Breast epithelium (tissue), 4 donors: ENCODE measurements at places on chromosomes 7 and 10. TPM values are rescaled to one million over a fixed set of nuclear protein-coding genes. Genes with fewer than 3 reads are reported as not detected.

C10orf71 gene
- total RNA-seq, result not detected

- H3K27me3 ChIP-seq, result no peaks in the 10 kb centered on the region
- no peak for DNase-seq
- peak overlapping the region; percentile 57 for H3K27ac ChIP-seq
Observed at GRCh38 chr10:22620140-22620857, 94.1 kb downstream of the PIP4K2A start.

DNA sequence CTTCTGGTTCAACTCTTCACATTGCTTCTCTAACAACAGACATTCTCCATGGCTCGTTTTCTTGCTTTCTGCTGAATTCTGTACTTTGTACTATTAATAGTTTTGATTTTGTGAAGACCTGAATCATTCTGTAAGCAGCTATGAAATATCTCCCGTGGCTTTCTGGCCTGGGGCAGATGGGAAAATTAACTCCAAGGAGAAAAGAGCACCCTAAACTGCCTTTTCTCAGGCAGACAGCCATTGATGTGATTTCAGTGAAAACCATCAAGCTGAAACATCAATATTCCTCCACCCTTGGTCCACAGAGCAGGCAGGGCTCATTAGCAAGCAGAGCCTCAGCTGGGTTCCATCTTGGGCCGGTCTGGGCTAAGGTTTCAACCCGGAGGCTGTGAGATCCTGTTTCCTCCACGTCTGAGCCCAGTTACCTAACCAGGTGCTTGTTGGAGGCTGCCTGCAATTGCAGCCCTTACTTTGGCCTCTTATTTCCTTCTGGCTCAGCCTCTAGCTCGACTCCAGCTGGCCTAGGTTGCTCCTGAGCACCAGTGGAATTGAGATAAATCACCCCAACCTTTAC, 21.1 kb upstream of the EZH2 start:
- no peaks in the 10 kb centered on the region for H3K27me3 ChIP-seq
- H3K4me1 ChIP-seq, result no peaks in the 10 kb centered on the region
- H3K27ac ChIP-seq, result no peak overlapping the region
- no peaks in the 10 kb centered on the region for H3K36me3 ChIP-seq
- H3K4me3 ChIP-seq, result no peak overlapping the region

GRCh38 chr10:85655411-85655810, 711.2 kb downstream of the GRID1 start:
- no peaks in the 10 kb centered on the region for H3K36me3 ChIP-seq
- no peak for DNase-seq
- H3K4me3 ChIP-seq, result no peak overlapping the region
- H3K4me1 ChIP-seq, result no peaks in the 10 kb centered on the region
- H3K27ac ChIP-seq, result no peak overlapping the region

DNA sequence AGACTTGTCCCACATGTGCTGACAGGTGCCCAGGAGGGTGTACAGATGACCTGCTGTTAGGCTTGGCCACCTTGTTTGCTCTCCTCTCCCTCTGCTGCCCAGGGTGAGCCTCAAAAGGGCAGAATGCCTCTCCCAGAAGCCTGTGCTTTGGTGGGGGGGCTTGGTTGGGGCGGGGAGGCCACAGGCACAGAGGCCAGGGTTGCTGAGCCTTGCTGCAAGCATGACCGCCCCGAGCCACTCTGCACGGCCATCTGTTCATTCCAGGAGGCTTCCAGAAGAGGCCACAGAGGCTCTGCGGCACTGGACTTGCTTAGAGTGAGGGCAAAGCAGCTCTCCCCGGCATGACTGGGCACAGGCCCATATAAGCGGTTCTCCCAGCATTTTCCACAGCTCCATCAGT, 190.8 kb downstream of the GLRX3 start:
- no peak overlapping the region for H3K4me3 ChIP-seq
- no peaks in the 10 kb centered on the region for H3K27me3 ChIP-seq
- no peaks in the 10 kb centered on the region for H3K36me3 ChIP-seq
- H3K27ac ChIP-seq, result no peak overlapping the region
- no peaks in the 10 kb centered on the region for H3K4me1 ChIP-seq
- DNase-seq, result no peak

GRCh38 chr10:44858988-44859387, 52.1 kb upstream of the TMEM72 start:
- no peaks in the 10 kb centered on the region for H3K36me3 ChIP-seq
- no peak overlapping the region for H3K27ac ChIP-seq
- DNase-seq, result no peak
- H3K27me3 ChIP-seq, result no peaks in the 10 kb centered on the region
- H3K4me3 ChIP-seq, result no peak overlapping the region
- no peaks in the 10 kb centered on the region for H3K4me1 ChIP-seq

DNA sequence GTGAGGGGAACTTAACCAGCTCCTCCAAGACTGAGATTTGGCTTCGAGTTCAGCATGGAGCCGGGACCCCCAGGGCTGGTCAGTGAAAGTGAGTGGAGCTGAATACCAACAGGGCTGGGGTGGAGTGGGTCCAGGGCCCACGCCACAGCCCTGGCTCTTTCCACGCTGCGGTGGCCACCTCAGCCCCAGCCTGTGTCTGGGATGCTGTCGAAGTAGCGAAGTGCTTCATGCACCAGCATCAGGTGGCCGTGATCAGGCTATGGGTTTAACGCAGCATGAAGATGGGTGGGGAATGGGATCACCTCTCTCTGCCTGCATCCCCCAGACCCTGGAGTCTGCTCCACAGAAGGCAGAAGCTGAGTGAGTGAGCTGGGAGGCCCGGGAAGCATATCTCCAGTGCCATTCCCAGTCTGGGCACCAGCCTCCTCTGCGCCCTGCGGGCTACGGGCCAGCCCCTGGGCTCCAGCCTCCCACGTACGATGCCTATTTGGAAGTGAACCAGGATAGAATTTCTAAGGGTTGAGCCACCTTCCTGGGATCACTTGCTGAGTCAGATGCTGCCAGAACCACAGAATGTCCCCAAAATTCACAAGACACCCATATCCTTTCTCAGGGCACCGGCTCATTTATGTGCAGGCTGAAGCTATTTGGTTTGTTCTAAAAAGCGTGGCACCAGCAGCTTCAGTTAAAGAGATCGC, 131.1 kb upstream of the CHST15 start:
- no peak for DNase-seq
- no peaks in the 10 kb centered on the region for H3K36me3 ChIP-seq
- H3K4me1 ChIP-seq, result no peaks in the 10 kb centered on the region
- no peak overlapping the region for H3K4me3 ChIP-seq
- H3K27me3 ChIP-seq, result no peaks in the 10 kb centered on the region

MMD2 gene
- not detected for total RNA-seq

ACTL6B gene
- not detected for total RNA-seq

DNA sequence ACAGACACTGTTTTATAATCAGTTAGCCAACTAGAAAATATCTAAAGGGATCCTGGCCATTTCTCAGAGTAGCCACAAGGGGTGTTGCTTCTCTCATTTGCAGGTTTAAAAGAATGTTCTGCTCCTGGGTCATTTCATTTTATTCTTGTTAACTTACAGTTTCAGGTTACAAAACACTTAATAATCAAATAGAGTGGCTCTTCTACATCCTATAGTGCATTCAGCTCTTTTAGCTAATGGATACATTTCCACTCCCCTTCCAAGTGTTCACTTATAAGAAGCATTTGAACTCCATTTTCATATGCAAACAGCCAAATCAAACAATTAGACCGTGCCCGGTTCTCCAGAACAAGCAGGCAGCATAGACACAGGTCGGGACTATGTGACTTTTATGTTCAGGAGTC, 117.5 kb downstream of the TRIL start:
- no peak for DNase-seq
- no peak overlapping the region for H3K4me3 ChIP-seq
- no peaks in the 10 kb centered on the region for H3K27me3 ChIP-seq
- H3K4me1 ChIP-seq, result no peaks in the 10 kb centered on the region
- H3K36me3 ChIP-seq, result no peaks in the 10 kb centered on the region

DNA sequence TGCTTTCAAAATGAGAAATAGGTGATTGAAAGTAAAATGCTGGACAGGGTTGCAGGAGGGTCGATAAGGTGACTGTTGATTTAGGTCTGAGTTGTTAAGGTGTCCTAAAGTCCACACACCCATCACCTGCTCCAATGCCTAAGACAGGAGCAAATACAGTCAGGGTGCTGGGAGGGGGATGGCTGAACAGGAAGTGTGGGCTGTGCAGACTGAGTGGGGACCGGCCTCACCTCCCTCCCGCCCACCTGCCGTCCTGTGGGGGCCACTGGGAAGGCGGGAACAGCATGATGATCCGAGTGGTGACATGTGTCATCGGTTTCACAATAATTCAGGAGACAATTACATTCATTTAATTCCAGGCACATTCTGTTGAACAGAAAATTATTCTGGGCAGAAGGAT, 260.8 kb downstream of the DNAJB6 start:
- DNase-seq, result no peak
- no peak overlapping the region for H3K4me3 ChIP-seq
- H3K36me3 ChIP-seq, result no peaks in the 10 kb centered on the region
- no peaks in the 10 kb centered on the region for H3K4me1 ChIP-seq
- H3K27ac ChIP-seq, result no peak overlapping the region

- H3K4me3 ChIP-seq, result no peak overlapping the region
- no peaks in the 10 kb centered on the region for H3K36me3 ChIP-seq
- H3K4me1 ChIP-seq, result no peaks in the 10 kb centered on the region
- H3K27ac ChIP-seq, result no peak overlapping the region
Observed at GRCh38 chr7:20700453-20701227, 85.2 kb downstream of the ABCB5 start.

- DNase-seq, result no peak
- no peaks in the 10 kb centered on the region for H3K36me3 ChIP-seq
- H3K4me1 ChIP-seq, result no peaks in the 10 kb centered on the region
- no peaks in the 10 kb centered on the region for H3K27me3 ChIP-seq
- no peak overlapping the region for H3K4me3 ChIP-seq
Observed at GRCh38 chr10:66187053-66187733, 738.6 kb upstream of the LRRTM3 start.

DNA sequence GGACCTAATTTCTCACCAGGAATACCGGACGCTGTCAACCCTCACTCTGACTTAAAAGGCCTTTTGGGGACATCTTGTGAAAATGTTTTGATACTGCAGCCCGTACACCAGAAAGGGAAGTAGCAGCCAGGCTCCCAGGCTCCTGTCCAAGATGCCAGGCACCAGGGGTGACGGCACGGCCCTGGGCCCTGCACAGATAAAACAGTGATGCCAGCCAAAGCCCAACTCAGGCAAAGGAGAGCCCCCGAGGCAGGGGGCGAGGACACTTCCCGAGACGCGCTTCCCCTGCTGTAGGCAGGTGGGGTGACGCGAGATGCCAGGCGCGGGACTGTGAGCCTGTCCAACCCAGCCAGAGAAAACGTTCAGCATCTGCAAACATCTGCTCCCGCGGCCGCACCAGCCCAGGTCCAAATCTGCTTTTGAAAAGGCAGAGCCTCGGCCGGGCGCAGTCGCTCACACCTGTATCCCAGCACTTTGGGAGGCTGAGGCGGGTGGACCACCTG, 15.7 kb downstream of the ZFAND2A start:
- no peak overlapping the region for H3K4me3 ChIP-seq
- no peaks in the 10 kb centered on the region for H3K36me3 ChIP-seq
- H3K27ac ChIP-seq, result no peak overlapping the region
- H3K27me3 ChIP-seq, result no peaks in the 10 kb centered on the region
- no peak for DNase-seq
- no peaks in the 10 kb centered on the region for H3K4me1 ChIP-seq

PTN gene
- total RNA-seq, result 0.48 TPM

HERC4 gene
- total RNA-seq, result 81.4 TPM

GRCh38 chr7:116206141-116206540, 4.2 kb upstream of the TES start:
- H3K4me3 ChIP-seq, result no peak overlapping the region
- DNase-seq, result no peak
- H3K36me3 ChIP-seq, result no peaks in the 10 kb centered on the region
- no peaks in the 10 kb centered on the region for H3K27me3 ChIP-seq
- H3K4me1 ChIP-seq, result no peaks in the 10 kb centered on the region

SPDYE2 gene
- not detected for total RNA-seq

MRLN gene
- not detected for total RNA-seq

DNA sequence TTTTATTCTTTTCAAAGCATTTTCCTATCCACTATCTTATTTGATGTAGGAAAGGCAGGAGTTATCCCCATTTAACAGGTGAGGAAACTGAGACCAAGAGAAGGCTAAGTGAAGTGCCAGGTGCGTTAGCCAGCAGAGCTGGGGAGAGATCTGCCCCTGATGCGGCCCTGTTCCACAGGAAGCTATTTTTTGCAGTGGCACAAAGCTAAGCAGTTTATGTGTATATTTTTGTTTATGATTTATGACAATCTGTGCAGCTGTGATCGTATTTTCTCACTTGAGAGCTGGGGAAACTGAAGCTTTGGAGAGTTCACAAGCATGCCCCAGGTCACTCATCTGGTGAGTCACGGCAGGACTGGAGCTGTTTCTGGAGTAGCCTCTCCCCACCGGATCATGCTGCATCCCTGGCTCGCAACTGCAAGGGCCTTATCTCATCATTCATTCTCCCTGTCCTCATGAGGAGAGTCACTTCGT, 38.8 kb downstream of the SLC29A3 start:
- no peak overlapping the region for H3K4me3 ChIP-seq
- no peak overlapping the region for H3K27ac ChIP-seq
- no peaks in the 10 kb centered on the region for H3K36me3 ChIP-seq
- no peaks in the 10 kb centered on the region for H3K4me1 ChIP-seq
- no peaks in the 10 kb centered on the region for H3K27me3 ChIP-seq

DNA sequence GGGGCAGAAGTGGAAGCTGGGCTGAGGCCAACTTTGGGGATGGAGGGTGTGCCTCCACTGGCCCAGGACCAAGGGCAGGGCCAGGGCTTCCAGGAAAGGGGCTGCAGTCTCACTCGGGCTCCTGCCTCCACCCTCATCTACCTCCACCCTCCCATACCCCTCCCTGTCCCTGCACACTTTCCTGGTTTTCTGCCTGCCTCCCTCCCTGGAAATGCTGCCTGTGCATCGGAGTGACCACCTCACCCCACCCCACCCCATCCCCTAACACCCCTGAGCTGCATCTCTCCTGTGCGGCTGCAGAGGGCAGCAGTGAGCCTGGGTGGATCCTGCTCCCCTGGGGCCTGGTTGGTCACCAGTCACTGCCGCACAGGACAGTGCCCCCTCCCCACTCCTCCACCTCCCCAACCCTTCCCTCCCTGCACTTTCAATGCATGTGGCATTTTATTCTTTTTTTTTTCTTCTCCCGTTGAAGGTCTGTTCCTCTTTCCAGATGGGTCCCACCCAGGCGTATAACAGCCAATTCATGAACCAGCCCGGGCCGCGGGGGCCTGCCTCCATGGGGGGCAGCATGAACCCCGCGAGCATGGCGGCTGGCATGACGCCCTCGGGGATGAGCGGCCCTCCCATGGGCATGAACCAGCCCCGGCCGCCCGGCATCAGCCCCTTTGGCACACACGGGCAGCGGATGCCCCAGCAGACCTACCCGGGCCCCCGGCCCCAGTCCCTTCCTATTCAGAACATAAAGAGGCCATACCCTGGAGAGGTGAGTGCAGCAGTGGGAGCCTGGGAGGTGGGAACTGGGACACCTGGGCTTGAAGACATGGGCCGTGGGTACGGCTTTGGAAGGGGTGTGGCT, 54.1 kb upstream of the PPIF start:
- no peaks in the 10 kb centered on the region for H3K4me1 ChIP-seq
- peaks cover 14% of the 10 kb centered on the region for H3K36me3 ChIP-seq
- no peak overlapping the region for H3K27ac ChIP-seq
